Stimulated activated CD4-positive, alpha-beta T cell treated with anti-CD3 and anti-CD28 coated beads, Interleukin-4, amount 100 ng/mL, for 1 hour (primary cell): ENCODE measurements at places on chromosomes 7 and 10.
A peak's percentile ranks its signal among the peaks of the same experiment; 100 is the strongest.

DNA sequence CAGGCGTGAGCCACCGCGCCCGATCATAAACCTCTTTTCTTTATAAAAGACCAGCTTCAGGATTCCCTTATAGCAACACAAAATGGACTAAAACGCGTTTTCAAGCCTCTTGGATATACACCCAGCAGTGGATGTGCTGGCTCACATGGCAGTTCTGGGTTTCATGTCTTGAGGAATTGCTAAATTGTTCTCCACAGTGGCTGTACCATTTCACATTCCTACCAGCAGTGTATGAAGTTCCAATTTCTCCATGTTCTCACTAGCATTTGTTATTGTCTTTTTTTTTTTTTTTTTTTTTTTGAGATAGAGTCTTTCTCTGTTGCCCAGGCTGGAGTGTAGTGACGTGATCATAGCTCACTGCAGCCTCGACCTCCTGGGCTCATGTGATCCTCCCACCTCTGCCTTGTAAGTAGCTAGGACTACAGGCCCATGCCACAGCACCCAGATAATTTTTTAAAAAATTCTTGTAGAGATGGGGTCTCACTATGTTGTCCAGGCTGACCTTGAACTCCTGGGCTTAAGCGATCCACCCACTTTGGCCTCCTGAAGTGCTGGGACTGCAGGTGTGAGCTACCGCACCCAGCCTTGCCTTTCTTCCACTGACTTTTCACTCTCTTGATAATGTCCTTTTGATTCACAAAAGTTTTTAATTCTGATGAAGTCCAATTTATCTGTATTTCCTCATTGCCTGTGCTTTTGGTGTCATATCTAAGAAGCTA, 17.4 kb downstream of the TECPR1 start:
- DNase-seq = no peak

- no peak for DNase-seq
Measured at GRCh38 chr10:33566426-33566825, 232.0 kb upstream of the NRP1 start.

DNA sequence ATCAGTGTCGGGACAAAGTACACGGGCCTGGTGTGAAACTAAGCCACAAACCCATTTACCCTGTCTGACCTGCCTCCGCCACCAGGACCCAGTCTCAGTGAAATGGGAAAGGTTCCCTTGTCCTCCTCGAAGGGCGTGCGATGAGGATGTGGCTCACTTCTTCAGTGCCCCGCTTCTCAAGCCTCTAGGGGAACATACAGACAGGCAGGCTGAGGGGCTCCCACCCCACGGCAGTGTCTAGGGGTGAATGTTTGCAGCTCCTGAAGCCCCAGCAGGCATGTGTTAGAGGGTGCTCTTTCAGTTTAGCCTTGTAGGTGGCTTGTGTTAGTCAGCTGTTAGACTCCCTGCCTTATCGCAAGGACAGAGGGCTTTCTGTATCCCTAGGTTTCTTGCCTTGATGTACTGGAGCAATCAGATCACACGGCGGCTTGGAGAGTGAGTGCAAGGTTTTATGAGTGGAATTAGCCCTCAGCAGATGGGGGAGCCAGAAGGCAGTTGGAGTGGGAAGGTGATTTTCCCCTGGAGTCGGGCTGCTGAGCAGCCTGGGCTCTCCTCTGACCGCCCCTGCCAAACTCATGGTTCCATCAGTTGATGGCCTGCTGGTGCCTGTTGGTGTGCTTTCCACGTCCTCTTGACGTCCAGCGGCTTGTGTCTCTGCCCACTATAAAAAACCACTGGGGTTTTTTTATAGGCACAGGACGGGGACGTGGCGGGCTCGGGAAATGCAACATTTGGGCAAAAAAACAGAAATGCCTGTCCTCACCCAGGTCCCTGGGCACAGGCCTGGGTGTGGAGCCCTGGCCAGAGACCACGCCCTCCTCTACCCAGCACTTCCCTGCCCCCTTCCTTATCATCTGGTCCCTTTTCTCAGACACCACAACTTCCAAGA, 759 bp downstream of the NUDT1 start:
- no peak for DNase-seq

GRCh38 chr10:43038783-43039623, 37.9 kb upstream of the RET start:
- no peak for DNase-seq

GRCh38 chr10:103877861-103878260, 22.5 kb upstream of the SH3PXD2A start:
- DNase-seq = no peak

DNA sequence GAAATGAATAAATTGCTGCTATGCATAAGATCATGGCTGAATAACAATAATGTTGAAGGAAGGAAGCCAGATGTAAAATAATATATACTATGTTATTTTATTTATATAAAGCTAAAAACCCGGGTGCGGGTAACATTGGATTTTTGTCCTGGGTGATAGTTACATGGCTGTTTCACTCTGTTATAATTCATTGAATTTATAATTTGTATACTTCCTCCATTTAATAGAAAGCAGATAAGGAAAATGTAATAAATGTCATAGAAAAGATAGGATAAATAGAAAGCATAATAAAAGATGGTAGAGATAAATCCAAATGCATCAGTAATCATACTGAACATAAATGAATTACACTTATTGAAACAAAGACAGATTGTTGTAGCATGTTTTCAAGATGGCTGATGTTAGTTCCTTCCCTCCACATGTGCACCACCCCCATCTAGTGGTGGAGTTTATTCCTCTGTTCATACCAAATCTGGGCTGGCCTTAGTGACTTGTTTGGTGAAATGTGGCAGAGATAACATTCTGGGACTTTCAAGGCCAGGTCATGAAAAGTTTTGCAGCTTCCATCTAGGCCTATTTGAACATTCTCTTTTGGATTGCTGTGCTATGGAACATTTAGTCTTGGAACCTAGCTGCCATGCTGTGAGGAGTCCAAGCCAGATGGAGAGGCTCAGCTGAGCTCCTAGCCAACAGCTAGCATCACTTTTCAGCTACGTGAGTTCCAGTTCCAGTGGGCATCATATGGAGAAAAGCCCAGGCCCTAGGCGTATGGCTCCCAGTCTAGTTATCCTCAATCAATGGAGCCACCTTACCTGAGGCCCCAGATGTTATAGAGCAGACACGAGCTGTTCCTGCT, 46.9 kb downstream of the AHCYL2 start:
- peak; percentile 40 for DNase-seq

DNA sequence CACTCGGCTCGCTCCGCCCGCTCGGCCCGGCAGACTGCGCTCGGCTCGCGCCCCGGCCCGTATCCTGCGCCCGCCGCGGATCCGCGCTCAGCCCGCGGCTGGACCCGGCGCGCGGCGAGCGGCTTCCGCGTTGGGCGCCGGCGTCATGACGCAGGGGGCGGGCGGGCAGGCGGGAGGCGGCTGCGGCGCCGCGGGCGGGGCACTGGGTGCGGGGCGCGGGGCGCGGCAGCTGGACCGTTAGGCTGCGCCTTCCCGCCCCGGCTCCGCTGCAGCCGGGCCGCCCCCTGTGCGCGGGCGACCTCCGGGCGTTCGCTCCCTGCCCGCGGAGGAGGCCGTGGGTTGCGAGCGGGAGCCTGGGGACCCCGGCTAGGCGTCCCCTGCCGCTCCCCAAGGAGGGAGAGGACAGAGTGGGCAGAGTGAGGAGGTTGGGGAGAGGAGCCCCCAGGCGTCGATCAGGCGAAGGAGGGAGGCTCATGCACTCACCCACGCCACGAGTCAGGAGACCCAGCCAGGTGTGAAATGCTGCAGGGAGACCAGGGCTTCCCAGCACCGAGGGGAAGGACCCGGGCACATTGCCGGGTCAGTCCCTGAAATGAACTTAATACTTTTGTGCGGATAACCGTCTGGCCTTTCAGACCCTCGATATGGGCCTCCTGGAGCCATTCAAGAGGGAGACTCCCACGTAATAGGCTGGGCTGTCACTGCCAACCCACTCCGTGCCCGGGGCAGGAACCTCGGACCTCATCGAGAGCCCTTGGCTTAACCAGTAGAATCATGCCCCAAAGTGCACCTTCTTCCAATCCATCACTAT, at the start of gene PIP4K2A:
PIP4K2A (minus strand) TSS at position 100 of the 811 bp plus-strand sequence. CDS start 252 bp downstream, outside the sequence.
- DNase-seq = peak; percentile 81
